ENCODE measurements at places on chromosomes 4 and X.

DNA sequence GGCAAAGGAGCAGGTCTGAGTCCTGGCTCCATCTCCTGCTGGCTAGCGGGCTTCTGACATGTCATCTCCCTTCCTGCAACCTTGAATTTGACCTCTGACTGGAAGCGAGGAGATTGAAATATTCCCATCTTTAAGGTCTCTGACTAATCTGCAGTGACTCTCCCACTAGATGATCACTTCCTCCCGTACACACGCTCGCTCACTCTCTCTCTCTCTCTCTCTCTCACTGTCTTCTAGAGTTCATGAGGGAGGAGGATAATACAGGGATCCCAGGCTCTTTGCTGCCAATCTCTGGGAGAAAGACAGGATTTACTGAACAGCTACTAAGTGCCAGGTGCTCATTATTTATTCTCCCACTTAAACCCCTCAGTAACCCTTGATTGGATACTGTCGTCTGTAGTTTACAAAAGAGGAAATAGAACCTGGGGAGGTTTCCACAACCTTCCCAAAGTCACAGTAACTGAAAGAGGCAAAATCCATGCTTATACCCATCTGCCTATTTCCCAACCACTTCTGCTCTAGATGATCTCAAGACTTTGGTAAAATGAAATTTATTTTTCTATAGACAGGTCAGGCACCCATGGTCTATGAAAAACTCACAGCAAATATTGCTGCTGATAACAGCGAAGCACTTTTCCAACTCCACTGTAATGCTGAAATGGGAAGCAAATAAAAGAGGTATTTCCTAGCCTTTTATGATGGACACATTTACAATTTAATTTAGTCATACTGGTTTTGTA, 193.5 kb upstream of the C1QTNF7 start:
- peak overlapping the region; percentile 82 for H3K27ac ChIP-seq
- no peaks in the 10 kb centered on the region for H3K27me3 ChIP-seq
- H3K4me1 ChIP-seq, result peaks cover 19% of the 10 kb centered on the region
- H3K4me3 ChIP-seq, result peak overlapping the region; percentile 55
- no peak for DNase-seq
- H3K36me3 ChIP-seq, result no peaks in the 10 kb centered on the region

DNA sequence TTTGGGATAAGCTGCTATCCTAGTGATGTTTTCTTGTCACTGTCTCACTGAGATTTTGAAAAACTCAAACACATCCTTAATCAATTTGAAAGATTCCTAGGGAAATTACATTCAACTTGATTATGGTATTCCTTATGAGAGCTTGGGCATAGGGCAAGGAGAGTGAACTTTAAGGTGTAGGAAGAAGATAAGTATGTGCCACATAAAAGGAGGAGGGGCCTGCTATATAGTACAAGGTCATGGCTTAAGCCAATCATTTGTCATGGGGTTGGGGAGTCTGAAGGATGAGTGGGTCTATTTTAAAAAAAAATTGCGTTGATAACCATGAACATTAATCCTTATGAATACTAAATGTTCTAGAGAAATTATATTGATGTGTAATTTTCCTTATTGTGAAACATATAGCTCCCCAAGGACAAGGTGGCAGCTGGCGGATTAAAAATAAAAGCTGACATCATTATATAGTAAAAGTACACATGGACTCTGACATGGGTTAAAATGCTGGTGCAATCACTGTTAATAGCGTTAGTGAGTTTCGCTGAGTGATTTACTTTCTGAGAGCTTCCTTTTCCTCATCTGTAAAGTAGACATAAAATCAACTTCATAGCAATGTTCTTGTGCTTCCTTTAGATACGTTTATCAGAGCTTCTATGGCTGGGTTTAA, 17.4 kb downstream of the GALNT7 start:
- no peaks in the 10 kb centered on the region for H3K27me3 ChIP-seq
- no peak overlapping the region for H3K4me3 ChIP-seq
- peaks cover 18% of the 10 kb centered on the region for H3K4me1 ChIP-seq
- peaks cover 3% of the 10 kb centered on the region for H3K36me3 ChIP-seq

DNA sequence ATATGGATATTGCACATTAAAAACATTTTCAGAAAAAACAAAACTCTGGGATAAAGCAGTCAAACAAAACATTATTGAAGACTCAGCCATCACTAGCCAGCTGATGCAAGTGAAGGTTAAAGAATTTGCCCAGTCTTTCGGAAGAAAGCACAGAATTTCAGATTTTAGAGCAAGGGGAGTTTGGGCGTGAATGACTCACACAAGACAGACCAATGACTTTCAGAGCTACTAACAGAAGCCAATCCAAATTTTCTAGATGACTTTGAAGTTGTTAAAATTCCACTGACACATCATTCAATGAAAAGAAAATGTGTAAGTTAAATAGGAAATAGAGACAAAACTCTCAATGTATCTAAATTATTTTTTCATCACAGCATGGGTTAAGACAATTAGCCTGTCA, 4.0 kb downstream of the MRFAP1L1 start:
- H3K27me3 ChIP-seq, result no peaks in the 10 kb centered on the region
- H3K4me1 ChIP-seq, result peaks cover 68% of the 10 kb centered on the region
- peak overlapping the region; percentile 47 for H3K27ac ChIP-seq
- no peak for DNase-seq
- H3K4me3 ChIP-seq, result no peak overlapping the region

- H3K36me3 ChIP-seq, result no peaks in the 10 kb centered on the region
- no peak overlapping the region for H3K27ac ChIP-seq
- H3K27me3 ChIP-seq, result peaks cover 35% of the 10 kb centered on the region
- H3K4me3 ChIP-seq, result no peak overlapping the region
Observed at GRCh38 chr4:102387552-102388150, 42.4 kb upstream of the SLC39A8 start.

DNA sequence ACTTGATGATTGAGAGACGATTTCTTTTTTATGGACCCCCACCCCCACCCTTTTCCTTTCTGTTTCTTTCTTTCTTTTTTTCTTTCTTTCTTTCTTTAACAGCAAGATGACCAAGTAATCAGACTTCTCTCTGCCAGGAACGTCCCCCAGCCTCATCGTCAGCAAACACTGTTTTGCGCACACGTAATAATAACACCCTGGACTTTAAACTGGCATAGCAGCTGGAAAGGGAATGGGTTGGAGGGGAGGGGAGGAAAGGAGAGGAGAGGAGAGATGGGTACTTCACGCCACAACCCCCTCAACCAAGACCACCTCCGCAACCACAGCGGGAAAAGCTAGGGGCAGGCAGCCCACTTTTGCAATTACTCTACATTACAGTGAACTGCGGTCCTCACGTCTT, 1.1 kb downstream of the GABRA2 start:
- H3K36me3 ChIP-seq, result no peaks in the 10 kb centered on the region
- H3K27me3 ChIP-seq, result peaks cover 24% of the 10 kb centered on the region
- no peak overlapping the region for H3K4me3 ChIP-seq
- H3K4me1 ChIP-seq, result peaks cover 5% of the 10 kb centered on the region
- DNase-seq, result no peak

DNA sequence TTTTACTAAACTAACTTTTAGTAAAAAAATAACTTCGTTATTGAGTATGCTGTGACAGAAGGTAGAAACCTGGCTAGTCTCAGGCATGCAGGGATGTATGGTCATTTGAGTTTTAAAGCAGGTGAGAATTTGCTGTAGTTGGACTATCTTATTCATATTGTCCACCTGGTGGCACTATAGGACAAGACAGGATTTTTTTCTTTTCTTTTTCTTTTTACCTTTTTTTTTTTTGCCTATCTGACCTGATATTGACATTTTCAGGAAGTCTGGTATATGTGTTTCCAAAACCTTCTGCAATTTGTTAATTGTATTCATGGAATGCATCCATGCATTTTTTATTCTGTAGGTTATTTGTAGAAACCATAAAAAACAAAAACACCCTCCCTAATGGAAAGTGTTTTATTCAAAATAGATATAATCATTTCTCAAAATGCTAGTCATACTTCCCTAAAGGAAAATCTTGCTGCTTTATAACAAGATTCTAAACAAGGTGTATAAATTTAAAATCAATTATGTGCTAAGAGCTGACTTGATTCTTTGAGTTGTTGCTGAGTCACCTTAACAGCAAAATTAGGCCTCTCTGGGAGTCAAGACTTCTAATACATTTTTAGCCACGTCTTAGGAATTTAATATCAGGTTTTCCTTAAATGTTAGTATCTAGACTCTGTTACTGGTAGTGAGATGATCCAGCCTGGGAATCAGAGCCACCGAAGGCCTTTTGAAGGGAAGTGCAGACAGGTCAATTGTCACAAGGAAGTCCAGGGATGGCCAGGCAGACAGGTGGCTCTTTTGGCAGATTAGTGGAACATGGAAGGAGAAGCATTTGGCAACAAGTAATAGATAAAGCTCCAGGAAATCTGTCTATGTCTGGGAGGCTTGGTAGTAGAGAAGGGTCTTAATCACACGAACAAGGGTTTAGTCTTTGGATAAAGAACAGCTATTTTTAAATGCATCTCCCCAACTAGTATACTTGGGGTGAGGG, 201.3 kb upstream of the GNPDA2 start:
- no peak overlapping the region for H3K4me3 ChIP-seq
- no peaks in the 10 kb centered on the region for H3K36me3 ChIP-seq
- no peaks in the 10 kb centered on the region for H3K27me3 ChIP-seq
- H3K27ac ChIP-seq, result no peak overlapping the region
- no peaks in the 10 kb centered on the region for H3K4me1 ChIP-seq
